ENCODE measurements at places on chromosomes 13 and 19.

GRCh38 chr13:67117010-67117550, 113.1 kb downstream of the PCDH9 start:
- DNase-seq: no peak

DNA sequence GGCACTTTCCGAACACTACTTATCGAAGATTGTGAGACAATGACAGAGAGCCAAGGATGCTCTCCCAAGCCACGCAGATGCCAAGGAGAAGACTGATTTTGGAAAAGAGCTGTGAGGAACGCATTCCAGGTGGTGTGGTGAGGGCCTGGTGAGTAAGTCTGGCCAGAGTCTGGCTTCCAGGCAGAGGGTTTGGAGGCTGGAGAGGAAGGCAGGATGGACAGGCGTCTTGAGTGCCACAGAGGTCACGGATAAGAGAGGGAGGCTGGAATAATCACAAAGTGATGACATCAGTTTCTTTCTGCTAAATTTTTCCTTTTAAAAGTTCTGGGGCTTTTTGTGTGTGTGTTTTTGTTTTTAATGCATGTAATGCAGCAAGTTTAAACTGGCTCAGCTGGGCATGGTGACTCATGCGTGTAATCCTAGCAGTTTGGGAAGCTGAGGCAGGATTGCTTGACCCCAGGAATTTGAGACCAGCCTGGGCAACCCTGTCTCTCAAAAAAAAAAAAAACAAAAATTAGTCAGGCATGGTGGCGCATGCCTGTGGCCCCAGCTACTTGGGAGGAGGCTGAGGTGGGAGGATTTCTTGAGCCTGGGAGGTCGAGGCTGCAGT, 235.1 kb downstream of the NALCN start:
- DNase-seq: no peak

DNA sequence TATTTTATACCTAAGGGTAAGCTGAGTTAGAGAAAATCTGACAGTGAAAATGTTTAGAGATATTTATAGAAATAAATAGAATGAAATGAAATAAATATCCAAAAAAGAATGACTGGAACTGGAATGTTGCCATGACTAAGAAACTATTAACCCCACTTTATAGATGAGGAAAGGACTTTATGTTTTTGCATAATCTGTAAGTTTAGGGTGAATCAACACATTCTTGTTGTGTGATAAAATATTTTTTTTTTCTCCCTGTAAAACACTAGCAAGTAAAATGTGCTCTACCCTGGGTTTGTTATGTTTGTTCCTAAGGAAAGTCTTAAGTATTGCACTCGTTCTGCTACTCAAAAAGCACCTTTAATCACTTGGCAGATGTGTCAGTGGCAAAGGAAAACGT, 83.8 kb upstream of the KL start:
- no peak for DNase-seq

DNA sequence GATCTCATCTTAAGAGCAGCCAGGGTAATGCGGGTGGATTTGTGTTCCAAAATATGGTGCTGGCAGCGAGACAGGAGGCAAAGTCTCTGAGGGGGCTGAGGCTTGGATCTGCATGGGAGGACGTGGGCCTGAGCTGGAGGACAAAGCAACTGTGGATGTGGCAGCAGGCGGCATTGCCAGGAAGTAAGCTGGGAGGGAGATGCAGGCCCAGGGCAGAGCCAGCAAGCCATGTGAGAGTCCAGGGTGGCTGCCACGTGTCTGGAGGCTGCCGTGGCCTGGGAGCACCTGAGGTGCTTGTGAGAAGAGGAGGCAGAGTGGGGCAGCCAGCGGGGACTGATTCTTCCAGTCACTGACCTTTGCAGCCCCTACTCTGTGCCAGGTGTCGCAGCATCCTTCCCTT, 52.0 kb downstream of the DPF1 start:
- DNase-seq: no peak

- DNase-seq: no peak
Measured at GRCh38 chr13:45933203-45933908, 81.8 kb upstream of the SIAH3 start.

GRCh38 chr13:110023729-110024644, 237.6 kb upstream of the IRS2 start:
- no peak for DNase-seq

GRCh38 chr19:4371247-4372164, 28.1 kb downstream of the MPND start:
- no peak for DNase-seq

- DNase-seq: no peak
Measured at GRCh38 chr13:33541962-33542308, 256.4 kb upstream of the STARD13 start.

- no peak for DNase-seq
Measured at GRCh38 chr19:35514282-35514809, 897 bp upstream of the DMKN start.

- no peak for DNase-seq
Measured at GRCh38 chr19:42150911-42151361, 18.7 kb upstream of the POU2F2 start.

- no peak for DNase-seq
Measured at GRCh38 chr13:72920097-72920496, 138.2 kb downstream of the PIBF1 start.

- no peak for DNase-seq
Measured at GRCh38 chr13:75798353-75799255, 162.5 kb downstream of the LMO7 start.

- DNase-seq: no peak
Measured at GRCh38 chr19:30222428-30222873, 149.7 kb upstream of the ZNF536 start.

All from CD4-positive, alpha-beta T cell treated with Interleukin-6 at 100 ng/mL for 8 hours (primary cell).